ENCODE measurements at places on chromosomes 7 and 10. TPM values are rescaled to one million over a fixed set of nuclear protein-coding genes. Genes with fewer than 3 reads are reported as not detected.

Gene RAMP3
- total RNA-seq, result not detected

Gene CTNNA3
- total RNA-seq, result not detected

DNA sequence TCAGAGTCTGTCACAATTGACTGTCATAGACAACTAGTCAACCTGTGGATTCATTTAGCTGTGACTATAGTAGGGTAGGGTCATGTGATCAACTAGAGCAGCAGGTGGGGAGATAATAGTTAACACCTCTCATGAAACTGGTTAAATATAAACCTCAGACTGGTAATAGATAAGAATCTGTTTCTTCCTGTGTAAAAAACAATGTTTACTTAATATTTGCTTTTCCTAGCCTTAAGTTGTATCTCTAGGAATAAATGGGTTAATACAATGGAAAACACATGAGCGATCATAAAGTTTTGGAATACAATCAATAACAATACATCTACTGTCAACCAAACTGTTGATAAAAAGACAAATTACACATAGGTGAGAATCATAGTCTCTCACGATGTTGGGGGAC is 43.4 kb upstream of the ITGB8 start:
- DNase-seq, result peak; percentile 14

DNA sequence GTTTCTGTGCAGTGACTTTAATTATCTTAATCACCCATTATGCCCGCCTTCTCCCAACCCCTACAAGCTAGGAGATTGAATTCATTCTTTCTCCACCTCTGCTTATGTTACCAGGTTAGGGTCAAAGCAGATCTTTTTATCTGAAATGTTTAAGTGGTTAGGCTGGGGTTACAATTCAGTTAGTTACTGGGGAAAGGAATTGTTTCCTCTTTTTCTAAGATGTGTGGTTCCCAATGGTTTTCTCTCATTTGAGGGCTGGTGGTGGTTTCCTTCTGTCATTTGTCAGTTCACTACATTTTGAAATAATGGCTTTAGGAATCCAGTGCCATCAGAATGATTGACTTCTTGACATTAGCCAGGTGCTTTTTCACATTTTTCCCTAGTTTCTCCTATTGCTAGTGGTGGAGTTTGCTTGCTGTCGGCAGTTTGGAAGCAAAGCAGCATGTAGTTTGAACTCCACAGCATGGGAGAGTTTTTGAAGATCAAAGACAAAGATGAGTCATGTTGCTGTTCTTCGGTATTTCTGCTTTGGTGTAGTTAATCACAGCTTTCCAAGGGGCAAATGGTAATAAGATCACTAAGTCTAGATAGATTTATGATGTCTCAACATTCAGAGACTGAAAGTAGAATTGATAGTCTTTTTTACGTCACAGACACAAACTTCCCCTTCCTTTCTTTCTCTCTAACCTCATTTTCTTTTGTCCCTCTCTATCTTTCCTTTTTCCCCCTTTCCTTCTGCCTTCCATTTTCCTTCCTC is 168.2 kb downstream of the SND1 start:
- DNase-seq, result peak; percentile 30

DNA sequence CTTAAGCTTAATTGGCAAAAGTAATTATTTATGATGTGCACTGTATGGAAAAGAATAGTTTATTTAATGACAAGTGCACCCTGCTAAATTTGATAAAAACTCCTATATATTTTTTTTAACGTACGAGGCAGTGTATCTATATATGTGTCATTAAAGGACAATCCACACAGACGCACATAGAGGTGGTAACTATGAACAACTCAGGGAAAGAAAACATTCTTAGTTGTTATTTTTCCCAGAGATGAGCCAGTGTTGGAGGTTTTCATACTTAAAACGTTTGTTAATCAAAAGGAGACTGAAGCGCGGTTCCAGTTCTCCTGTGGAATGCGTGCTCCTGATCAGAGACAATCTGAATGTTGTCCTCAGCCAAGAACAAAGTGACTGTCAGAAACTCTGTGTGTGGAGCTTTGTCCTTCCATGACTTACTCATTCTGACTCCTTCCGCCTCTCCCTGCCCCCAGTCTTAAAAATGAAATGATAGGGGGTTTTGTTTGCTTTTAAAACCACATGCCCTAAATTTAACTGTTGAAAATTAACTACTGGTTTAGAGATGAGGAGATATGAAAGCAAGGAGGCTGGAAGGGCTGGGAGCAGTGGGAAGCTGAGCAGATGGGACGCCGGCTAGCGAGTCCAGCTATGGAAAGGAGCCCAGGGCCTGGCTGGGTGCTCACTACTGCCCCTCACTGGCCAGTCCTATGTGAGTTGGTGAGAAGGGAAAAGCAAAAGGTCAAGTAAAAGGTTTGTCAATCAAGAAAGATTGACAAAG is 99.6 kb downstream of the SVIL start:
- peak; percentile 99 for DNase-seq

DNA sequence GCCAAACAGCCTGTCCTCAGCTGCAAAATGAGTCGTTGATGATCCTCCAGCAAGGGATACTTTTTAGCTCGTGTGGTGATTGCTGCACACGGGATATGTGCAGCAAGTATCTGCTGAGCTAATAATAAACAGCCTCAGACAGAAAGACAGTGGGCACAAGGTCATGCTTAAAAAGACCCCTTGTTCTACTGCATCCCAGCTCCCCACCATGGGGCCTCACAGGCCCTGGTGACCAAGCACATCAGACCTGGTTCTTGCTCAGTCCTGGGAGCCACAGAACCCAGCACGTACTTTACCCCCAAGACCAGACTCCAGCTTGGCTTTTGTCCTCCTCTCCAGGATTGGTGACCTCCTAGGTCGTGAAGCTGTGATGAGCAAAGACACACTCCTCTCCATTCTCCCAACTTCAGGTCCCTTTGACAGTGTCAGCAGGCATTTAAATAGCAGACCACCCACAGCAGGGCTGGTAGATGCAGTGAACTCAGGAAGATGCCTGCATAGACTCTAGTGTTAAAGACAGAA is 50.5 kb downstream of the EGFR start:
- no peak for DNase-seq

Gene CFAP43
- total RNA-seq, result 2.7 TPM

DNA sequence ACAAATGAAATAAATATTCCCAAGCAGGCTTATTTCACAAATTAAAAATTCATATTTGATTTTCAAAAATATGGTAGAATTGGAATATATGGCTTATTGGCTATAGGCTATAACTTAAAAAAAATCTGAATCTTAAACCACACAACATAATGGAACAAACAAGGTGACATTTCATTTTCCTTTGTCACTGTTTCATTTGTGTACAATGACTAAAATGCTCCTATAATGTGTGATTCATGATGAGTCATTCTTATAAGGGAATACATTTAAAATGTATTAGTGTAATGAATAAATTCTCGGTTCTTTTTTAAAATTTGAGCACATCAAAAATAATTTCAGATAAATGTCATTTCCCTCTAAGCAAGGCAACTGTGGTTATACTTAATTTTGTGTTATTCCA is 148.0 kb upstream of the ANK3 start:
- DNase-seq, result peak; percentile 22

Gene KIAA1549
- 0.58 TPM for total RNA-seq

DNA sequence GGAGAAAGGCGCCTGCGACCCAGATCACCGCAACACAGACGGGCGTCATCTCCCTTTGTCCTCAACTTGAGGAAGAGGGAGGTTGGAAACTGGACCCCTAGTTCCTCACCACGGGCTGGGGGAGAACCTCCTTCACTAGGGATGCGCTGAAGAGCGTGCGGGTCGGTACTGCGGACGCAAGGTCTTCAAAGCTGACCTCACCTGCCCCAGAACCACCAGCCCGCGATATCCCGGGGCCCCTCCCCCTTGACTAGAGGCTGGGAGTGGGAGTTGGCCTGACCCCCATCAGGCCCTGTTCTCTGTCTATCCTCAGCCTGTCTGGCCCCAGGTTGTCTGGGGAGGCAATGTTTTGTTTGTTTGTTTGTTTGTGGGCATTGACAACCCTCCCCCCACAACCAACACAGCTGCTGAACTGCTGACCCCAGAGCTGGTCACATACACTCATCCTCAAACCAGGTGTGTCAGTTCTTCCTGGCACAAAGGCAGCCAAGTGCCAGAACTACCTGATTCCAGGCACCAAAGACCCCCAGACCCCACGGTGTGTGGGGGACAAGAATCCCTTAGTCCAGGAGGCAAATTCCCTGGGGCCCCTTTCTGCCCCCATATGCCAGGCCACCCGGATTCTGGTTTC is 2.9 kb downstream of the NPM3 start:
- no peak for DNase-seq

Gene TRIM50
- total RNA-seq, result not detected

Gene UNCX
- total RNA-seq, result not detected

DNA sequence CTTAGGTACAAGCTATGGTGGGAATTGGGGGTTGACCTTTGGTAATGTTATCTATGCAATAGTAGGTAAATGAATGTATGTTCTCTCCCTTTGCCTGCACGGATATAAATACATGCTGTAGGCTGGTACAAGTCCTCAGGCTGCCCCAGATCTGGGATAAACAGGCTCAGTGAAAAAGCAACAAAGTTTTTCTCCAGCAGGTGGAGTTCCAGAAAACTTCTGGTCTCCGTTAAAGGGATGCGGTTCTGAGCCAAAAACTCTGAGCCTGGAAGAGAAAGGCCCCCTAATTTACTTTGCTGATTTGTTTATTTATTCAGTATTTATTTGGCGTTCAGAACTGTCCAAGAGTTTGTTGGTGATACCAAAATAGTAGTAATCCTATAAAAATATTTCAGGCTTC is 204.7 kb downstream of the ADRA2A start:
- no peak for DNase-seq

DNA sequence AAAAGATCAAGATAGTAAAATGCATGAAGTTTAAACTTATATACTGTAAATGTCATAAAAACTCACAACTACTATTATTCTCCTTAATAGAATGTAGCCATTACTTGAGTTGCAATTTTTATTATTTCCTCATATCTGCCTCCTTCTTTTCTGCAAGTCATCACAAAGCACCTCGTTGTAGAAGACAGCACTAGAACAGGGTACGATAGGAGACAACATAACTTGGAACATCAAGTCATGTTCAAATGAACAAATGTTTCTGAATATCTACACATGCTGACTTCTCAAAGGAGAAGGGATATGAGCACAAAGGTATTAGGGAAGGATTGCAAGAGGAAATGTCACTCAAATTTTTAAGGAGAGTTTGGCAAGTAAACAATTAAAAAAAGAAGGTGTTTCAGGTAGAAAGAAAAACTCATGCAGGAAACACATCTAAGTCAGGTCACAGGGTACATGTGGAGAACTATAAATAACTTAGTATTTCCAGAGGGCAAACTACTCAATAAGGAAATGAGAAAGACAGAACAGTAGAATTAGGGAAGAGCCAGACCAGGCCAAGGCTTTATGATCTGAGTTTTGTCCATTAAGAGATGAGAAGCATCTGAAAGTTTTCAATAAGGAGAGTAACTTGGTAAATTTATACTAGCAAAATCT is 186.7 kb downstream of the CRPPA start:
- DNase-seq, result no peak

GRCh38 chr10:113138937-113139585 is 189.0 kb downstream of the TCF7L2 start:
- DNase-seq, result no peak

Gene HOXA5
- 130 TPM for total RNA-seq

Gene TAS2R3
- total RNA-seq, result not detected

DNA sequence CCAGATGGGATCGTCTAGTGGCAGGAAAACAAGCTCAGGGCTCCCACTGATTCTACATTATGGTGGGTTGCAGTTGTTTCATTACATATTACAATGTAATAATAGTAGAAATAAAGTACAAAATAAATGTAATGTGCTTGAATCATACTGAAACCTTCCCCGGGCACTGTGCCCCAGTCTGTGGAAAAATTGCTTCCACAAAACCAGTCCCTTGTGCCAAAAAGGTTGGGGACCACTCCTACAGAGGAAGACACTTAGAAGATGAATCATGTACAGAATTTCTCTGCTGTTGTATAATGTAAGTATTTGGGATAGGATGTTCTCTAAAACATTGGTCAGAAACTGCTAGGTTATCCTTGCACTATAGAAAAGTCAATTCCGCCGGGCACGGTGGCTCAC is 11.3 kb upstream of the PHYH start:
- DNase-seq, result no peak

- peak; percentile 46 for DNase-seq
Observed at GRCh38 chr10:70756700-70757360, 28.3 kb downstream of the TBATA start.

Gene FFAR4
- not detected for total RNA-seq

GRCh38 chr10:10662716-10663408 is 354.8 kb upstream of the CELF2 start:
- DNase-seq, result no peak

Gene GRM3
- total RNA-seq, result not detected

- no peak for DNase-seq
Observed at GRCh38 chr10:6423413-6424170, 156.5 kb downstream of the PRKCQ start.

GRCh38 chr7:113519472-113519871 is 399.3 kb downstream of the PPP1R3A start:
- DNase-seq, result no peak
